ENCODE measurements at places on chromosomes 11 and 22. TPM values are rescaled to one million over a fixed set of nuclear protein-coding genes. Genes with fewer than 3 reads are reported as not detected.

DNA sequence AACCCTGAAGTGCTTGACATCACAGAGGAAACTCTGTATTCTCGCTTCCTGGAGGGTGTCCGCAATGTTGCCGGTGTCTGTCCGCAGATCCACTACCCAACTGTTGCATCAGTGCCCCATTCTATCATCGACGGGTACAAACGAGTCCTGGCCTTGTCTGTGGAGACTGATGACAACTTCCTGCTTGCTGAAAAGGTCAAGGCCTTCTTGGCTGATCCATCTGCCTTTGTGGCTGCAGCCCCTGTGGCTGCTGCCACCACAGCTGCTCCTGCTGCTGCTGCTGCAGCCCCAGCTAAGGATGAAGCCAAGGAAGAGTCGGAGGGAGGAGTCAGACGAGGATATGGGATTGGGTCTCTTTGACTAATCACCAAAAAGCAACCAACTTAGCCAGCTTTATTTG is 42.9 kb upstream of the DAGLA start:
- no peak for DNase-seq

DNA sequence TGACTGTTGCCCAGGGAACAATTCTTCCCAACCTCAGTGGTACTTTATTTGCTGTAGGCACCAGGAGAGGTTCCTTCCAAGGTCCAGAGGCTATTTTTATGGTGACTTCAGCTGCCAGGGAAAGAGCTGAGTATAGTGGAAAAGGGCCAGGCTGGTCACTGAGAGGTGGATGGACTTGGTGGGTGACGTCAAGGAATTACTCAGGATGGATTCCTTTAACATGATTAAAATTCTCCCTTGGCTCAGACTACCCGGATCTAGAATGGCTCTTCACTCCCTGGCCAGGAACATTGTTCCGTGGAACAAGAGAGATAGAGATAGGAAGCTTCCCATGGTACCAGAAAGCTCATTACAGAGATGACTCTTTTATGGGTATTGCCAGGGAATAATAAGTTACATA is 8.7 kb upstream of the CALCA start:
- DNase-seq, result no peak

GRCh38 chr11:10490398-10491241 is 35.6 kb downstream of the AMPD3 start:
- DNase-seq, result peak; percentile 27

DNA sequence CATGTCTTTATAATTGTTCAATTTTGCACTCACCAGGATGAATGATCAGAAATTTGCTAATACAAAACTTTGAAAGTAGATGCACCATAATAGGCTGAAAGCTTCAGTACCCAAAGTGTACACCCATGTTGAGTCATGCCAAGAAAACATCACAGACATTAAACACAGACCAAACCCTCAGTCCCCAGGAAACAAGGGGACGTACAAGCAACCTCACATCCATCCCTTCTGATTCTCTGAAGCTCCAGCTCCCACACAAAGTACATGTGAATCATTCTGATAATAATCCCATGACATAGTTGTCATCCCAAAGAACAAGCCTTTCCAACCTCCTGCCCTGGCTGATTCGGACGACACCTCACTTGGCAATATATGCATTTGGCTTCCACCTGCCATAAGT is 183.8 kb downstream of the SNX19 start:
- no peak for DNase-seq

GRCh38 chr11:67400251-67400941 is 1.3 kb downstream of the PPP1CA start:
- no peak for DNase-seq

DNA sequence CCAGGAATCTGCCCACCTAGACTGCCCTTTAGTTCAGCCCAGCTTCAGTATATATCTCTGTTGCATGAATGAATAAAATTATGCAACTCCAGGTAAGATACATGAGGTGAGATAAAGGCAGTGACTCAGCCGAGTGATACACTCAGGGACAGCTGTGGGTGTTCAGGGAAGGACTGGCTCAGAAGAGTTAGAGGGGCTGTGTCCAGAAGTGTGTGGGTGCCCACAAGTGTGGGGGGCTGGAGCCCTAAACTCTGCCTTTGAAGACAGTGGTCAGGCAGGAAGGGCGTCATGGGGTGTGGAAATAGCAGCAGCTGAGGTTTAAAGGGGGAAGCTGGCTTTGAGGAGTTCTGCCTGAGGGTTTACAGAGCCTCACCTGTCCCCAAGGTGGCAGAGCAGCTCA is 8.3 kb downstream of the FTH1 start:
- peak; percentile 32 for DNase-seq

DNA sequence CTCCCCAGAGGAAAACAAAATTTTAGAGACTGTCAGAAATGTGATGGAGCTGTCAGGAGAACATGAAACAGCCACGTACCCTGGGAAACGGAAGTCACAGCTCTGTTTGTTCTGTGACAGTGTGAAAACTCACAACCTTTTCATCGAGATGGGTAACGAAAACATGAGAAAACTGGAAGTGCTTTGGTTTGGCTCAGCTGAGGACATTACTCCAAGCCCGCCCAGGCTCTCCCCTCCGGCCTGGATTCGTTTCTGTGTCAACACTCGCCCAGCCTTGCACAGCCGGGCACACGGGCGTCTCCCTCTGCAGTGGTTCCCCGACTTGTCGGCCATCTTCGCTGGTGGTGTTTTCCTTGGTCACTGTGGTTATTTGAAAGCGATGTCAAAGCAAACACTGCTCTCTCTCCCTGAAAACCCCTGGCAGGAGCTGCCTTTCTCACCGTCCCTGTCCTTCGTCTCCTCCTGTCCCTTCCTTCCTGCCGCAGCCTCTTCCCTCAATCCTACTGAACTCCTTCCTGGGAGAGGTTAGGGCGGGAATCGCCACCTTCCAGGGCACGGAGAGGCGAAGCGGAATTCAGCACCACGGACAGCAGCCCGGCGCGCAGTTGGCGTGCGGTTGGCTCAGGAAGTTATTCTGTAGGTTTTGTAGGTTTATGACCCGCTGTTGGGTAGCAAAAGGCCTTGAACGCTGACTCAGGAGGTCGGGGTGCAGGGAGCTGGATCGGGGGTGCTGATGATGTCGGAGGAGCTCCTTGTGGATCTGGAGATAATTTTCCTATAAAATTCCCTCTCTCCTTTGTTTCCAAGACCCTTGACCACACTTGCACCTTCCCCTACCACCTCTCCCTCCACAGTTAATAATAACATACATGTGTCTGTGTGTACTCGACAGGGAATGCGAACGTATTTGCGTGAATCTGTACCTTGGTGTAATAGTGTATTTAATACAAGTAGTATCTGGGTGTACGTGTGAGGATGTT is 13.1 kb upstream of the RPS19BP1 start:
- DNase-seq, result peak; percentile 83

- DNase-seq, result no peak
Observed at GRCh38 chr11:110830747-110831146, 118.5 kb upstream of the ARHGAP20 start.

DNA sequence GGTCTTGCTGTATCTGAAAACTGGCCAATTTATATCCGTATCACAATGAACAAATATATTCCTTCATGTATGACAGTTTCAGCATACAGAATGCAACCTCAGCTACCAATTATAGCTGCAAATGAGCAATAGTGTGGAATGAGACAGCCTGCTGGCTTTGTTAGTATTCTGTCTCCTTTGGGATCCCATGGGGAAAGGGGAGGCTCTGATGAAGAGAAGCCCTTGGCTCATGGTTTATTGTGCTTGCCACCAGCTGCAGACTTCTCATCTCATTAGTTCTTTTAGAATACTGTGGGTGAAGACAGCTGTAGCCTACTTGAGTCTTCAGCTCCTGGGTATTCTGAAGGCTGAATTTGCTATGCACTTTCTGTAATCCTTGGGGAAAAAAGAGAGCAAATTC is 42.4 kb downstream of the PITPNB start:
- DNase-seq, result no peak

DNA sequence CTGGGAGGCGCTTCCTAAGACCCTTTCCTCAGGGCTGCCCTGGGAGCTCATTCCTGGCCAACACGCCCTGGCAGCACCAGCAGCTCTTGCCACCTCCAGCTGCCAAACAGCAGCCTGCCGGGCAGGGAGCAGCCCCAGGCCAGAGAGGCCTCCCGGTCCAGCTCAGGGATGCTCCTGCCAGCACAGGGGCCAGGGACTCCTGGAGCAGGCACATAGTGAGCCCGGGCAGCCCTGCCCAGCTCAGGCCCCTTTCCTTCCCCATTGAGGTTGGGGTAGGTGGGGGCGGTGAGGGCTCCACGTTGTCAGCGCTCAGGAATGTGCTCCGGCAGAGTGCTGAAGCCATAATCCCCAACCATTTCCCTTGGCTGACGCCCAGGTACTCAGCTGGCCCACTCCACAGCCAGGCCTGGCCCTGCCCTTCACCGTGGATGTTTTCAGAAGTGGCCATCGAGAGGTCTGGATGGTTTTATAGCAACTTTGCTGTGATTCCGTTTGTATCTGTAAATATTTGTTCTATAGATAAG is 7.6 kb downstream of the SLC39A13 start:
- no peak for DNase-seq

DNA sequence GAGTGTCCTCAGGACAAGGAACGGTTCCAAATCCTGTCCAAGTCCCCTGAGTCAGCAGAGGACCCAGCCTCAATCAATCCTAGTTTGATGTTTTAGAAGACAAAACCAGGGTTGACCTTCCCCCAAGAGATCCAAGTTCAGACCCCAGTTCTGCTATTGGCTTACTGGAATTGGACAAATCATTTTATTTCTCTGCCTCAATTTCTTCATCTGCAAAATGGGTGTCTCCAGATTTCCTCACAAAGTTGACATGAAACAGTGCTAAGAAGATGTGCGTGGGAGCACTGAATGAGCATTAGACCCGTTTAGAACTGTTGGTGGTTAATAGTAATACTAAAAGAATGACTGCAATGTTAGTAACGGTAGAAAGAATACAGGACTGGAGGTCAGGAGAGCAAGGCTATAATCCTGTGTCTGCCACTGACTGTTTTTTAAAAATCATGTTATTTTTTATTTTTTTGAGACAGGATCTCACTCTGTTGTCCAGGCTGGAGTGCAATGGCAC is 32.8 kb upstream of the SCUBE1 start:
- DNase-seq, result no peak

DNA sequence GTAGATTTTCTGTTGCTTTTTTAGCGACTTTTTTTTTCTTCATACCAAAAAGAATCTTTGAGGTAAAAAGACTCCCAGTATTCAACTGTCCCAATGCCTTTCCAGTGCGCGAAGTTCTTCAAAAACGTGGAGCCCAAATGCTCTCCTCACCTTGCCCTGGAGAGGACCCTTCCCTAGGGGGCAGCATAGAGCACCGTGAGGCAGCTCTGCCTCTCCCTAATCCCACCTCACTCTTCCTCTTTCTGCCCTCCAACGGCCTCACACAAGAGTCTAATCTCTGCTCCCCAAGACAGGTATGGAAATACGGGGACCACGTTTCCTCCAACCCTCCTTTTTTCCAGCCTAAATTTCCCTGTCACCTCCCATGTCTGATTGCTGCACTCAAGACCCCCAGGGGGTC is 117.5 kb upstream of the ALX4 start:
- peak; percentile 65 for DNase-seq

DNA sequence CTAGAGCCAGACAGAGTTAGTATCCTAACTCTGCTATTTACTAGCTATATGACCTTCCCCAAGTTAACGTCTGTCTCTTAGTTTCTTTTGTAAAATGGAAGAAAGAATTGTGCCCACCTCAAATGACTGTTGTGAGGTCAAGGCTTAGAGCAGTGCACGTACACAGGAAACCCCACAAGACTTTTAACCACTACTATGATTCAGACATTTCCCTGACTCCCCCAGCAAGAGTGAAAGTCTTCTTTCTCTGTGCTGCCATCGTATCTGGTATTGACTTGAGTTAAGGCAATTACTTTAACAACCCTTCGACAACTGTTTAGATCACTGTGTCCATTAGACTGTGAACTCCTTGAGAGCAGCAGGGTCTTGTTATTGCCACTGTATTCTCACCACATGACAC is 2.6 kb upstream of the OR52W1 start:
- no peak for DNase-seq

DNA sequence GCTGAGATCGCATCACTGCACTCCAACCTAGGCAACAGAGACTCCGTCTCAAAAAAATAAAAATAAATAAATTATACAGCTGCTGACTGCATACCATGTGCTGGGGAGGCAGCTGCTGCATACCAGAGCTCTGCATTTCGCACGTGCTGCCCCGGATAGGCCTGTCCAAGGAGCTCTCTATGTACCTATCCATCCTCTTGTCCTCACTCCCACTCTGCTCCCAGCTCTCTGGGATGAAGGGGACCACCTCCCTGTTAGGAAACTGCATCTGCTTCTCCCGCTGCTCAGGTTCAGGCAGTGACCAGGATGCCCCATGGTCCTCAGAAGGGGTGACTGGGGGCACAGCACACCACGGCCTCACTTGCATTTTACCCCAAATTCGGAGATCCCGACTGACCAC is 302.3 kb downstream of the BRD1 start:
- DNase-seq, result no peak

- DNase-seq, result peak; percentile 15
Observed at GRCh38 chr11:8022876-8023275, 35.7 kb downstream of the EIF3F start.

- DNase-seq, result no peak
Observed at GRCh38 chr22:31826443-31826842, 72.6 kb downstream of the DEPDC5 start.

GRCh38 chr11:104946907-104947306 is 21.5 kb downstream of the CASP4 start:
- no peak for DNase-seq

DNA sequence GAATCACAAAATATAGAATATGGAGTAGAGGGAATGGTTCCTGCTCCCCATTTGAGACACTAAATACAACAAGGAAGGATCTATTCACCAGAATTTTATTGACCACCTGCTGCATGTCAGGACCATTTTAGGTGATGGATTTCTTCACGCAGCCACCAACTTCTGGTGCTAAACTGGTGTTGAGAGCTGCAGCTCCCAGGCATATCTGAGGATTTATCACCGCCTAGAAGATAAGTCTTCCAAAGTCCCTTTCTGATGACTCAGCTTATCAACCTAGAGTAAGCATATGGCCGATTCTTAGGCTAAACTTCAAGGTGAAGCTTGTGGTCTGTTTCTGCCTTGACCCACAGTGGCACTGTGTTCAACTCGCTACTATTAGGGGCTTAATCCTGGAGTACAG is 6.7 kb downstream of the DDI1 start:
- DNase-seq, result no peak

- DNase-seq, result no peak
Observed at GRCh38 chr11:129090056-129090455, 102.1 kb downstream of the ARHGAP32 start.

- DNase-seq, result no peak
Observed at GRCh38 chr11:119023741-119024140, 5.2 kb downstream of the TRAPPC4 start.

DNA sequence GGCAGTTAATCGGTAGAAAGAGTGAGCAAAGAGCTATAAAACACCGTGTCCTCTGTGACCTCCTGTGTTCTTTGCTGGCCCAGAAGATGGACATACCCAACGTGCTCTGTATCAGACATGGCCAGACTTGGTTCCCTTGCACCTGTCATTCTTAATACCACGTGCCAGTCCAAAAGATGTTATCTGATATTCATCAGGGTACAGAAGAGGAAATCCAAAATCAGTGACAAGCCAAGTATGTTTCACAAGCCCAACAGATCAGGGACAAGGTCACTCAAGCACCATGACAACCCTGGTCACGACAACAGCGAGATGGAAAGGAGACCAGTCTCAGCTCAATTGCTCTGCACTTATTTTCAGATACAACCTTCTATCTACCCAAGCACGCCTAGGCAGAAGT is 3.4 kb downstream of the LRP4 start:
- DNase-seq, result no peak

The CCDC73 gene
- total RNA-seq, result not detected

The ZPR1 gene
- 82.0 TPM for total RNA-seq

The MAJIN gene
- total RNA-seq, result not detected

The ZC3H12C gene
- total RNA-seq, result 4.4 TPM

The TLCD5 gene
- total RNA-seq, result 7.1 TPM

The SHANK2 gene
- 22.1 TPM for total RNA-seq

The BLID gene
- total RNA-seq, result not detected

The KREMEN1 gene
- 2.4 TPM for total RNA-seq
